ENCODE measurements at places on chromosomes 12 and 14. TPM values are rescaled to one million over a fixed set of nuclear protein-coding genes. Genes with fewer than 3 reads are reported as not detected.

DNA sequence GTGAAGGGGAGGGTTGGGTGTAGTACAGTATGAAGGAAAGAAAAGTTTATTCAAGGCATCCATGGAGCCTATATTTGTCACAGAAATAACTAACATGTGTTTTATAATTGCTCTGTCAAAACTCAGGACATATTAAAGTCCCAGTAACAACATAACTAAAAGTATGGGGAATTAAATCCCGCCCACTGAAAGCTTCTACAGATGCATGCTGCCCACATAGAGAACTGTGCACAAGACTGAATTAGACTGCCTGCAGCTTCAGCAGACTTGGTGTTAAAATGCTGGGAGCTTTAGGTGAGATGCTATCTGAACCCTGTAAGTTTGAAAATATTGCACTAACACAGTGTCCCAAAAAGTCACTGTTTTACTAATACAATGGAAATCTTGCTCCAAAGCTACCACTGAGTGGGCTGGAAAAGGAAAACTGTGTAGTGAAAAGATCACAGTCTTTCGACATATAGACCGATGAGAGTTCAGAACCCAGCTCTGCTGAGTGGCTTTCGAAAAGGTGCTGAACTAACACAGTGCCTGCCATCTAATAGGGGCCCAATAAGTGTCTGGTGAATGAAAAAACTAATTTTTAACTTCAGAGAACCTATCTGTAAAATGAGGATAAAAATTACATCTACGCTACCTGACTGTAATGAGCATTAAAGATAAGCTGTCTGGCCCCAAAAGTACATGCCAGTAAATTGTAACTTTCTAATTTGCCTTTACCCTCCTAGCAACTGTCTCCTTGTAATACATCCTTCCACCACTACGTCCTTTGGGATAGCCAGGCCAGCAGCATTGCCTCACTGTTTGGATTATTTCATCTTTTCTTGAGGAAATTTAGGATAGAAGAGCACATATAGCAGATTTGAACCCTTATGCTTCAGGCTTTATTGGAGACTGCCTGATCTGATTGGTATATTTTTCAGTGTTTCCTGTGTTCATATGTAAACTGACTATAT, 237.6 kb downstream of the BCAT1 start:
- H3K4me1 ChIP-seq: no peaks in the 10 kb centered on the region
- H3K27ac ChIP-seq: no peak overlapping the region
- no peak for DNase-seq
- no peaks in the 10 kb centered on the region for H3K27me3 ChIP-seq
- H3K4me3 ChIP-seq: no peak overlapping the region

- H3K4me3 ChIP-seq: no peak overlapping the region
- H3K4me1 ChIP-seq: peaks cover 4% of the 10 kb centered on the region
- H3K27me3 ChIP-seq: peaks cover 96% of the 10 kb centered on the region
- no peak overlapping the region for H3K27ac ChIP-seq
Measured at GRCh38 chr12:106583242-106584103, 669 bp downstream of the RFX4 start.

- no peaks in the 10 kb centered on the region for H3K27me3 ChIP-seq
- H3K36me3 ChIP-seq: no peaks in the 10 kb centered on the region
- H3K4me3 ChIP-seq: no peak overlapping the region
Measured at GRCh38 chr14:87813211-87813610, 179.8 kb downstream of the GALC start.

- no peaks in the 10 kb centered on the region for H3K27me3 ChIP-seq
- DNase-seq: no peak
- peaks cover 31% of the 10 kb centered on the region for H3K4me1 ChIP-seq
- H3K4me3 ChIP-seq: no peak overlapping the region
- no peak overlapping the region for H3K27ac ChIP-seq
Measured at GRCh38 chr14:89325959-89326358, 91.1 kb downstream of the FOXN3 start.

Gene KTN1
- polyA plus RNA-seq: 125 TPM

Gene ESPL1
- 1.7 TPM for polyA plus RNA-seq

All from thymus (tissue), 14 donors.